ENCODE measurements at places on chromosomes 2 and 18.

DNA sequence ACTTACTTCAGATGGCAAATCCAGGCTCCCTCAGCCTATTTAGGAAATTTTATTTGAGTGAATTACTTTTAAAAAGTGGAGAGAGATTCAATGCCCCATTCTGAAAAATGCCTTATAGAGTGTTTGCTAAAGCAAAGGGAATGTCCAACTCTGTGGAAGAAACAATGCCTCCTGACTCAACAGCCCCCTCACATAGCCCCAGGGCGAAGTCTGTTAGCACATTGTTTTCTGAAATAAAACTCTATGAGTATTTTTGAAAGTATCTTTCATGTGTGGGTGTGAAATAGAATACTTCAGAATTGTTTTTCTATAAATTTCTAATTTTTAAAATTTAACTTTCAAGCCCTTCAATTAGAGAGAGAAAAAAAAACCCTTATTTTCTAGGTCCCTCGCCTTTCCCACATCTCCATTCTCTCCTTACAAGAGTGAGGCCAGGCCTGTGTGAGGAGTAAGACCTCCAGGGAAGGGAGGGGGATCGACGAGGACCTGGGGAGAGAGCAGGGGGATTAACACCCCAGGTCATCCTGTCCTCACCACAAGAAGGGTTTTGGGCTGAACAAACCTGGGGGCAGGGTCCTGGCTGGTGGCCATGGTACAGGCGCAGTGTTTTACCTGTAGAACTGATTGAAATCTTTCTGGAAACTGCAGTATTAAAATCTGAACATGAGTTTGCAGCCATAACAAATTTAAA, 141.4 kb downstream of the SNTG2 start:
- DNase-seq, result no peak

- DNase-seq, result no peak
Observed at GRCh38 chr18:74652392-74652988, 54.8 kb downstream of the ZNF407 start.

DNA sequence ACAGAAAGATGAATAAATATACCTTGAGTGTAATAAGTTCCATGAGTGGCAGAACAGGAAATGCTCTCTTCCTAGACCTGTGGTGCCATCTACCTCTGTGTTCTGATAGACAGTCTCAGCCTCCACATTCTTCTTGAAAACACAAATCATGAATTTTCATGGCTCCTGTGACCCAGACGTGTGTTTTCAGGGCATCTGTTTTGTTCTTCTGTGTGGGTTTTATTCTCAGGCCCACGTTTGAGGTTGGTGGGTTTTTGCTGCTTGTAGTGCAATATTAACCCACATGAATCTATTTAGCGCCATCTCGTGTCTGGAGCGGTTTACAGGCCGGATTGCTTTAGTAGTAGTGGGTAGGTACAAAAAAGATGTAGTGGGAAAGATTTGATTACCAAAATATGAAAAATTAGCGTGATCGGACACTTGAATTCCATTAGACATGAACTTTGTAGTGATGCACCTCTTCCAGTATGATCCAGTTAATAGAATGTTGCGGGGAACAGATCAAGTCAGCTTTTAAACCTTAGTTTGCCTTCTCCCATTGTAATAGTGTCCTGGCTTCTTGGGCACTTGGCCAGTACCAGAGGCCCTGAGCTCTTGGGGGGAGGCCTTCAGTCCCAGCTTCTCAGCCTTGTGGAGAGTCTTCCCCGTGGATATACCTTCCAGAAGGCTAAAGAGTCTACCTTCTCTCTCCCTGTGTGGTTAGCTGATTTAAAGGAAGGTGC, 256.5 kb downstream of the TPGS2 start:
- no peak for DNase-seq

DNA sequence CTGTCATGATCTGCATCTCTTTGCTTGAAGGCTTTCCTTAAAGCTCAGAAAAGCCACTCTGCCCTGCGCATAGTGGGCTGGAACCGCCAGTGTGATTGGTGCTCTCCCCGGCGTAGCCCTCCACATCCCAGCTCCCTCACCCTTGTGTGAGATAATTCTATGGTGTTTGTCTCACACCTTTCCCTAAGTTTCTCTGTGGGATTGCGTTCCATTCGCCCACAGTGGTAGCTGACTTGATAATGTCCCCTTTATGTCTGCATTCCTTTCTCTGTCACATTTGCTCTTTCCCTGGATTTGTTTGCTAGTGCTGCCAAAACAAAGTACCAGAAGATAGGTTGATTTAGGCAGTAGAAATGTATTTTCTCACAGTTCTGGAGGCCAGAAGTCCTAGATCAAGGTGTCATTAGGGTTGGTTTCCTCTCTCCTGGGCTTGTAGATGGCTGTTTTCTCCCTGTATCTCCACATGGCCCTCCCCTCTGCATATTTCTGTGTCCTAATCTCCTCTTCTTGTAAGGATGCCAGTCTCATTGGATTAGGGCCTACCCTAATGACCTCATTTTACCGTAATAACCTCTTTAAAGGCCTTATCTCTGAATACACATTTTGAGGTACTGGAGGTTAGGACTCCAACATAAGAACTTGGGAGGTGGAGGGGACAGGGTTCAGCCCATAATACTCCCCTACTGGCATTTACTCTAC, 7.4 kb upstream of the TMEM87B start:
- DNase-seq, result no peak

DNA sequence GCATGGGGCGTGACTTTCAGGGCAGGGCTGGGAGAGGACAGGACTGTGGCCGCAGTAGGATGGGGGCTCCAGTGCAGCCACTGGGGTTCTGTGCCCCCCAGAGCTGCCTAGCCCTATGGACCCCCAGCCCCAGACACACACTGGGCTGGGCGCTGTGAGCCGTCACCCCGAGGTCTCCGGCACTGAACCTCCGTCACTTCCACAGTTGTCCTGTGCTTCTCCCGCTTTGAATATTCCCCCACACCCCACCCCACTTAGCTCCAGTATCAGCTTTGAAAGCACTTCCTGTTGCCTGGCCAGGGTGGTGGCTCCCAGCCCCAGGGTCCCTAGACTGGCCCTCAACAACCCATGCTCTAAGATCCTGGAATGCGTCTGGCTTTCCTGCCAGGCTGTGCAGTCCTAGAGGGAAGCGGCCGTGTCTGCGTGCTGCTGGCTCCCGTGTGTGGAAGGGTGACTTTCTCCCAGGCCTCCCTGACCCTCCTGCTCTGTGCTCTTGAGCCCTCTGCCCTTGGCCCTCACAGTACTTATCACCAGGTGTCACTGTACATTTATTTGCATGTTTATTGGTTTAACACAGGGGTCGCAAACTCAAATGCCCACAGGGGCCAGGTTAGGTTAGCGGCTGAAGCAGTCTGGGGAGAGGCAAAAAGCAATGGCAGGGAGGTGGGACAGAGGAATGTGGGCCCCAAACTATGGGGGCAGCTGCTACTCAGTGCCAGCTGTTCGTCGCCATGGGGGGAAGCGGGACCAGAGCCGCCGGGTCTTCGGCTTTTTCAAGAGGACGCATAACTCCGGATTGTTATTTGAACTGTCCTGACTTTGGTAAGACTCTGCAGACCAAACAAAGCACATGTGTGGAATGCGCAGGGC, 9.9 kb downstream of the OBSL1 start:
- DNase-seq, result peak; percentile 27

GRCh38 chr18:68147728-68148127, 567.2 kb downstream of the TMX3 start:
- no peak for DNase-seq

GRCh38 chr2:8122520-8122919, 559.3 kb upstream of the ID2 start:
- DNase-seq, result no peak

- no peak for DNase-seq
Observed at GRCh38 chr18:58104096-58104495, 60.1 kb downstream of the NEDD4L start.

GRCh38 chr2:69566669-69567068, 76.9 kb downstream of the AAK1 start:
- DNase-seq, result no peak

DNA sequence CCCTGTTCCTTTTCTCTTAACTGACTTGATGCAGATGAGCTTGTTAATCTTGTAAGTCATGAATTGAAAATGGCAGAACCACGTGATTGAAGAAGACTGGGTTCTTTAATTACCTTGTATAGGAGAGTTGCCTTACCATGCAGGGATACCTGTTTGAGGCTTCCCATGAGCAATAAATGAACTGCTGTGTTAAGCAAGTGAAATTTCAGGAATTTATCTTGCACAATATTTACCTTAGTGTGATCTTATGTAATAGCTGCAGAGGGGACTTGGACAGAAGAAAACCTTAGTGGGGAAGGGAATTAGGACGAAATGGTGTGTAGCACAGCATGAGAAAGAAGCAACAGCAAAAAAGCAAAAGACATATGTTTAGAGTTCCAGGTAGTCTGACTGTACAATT, 384.0 kb upstream of the TMEFF2 start:
- DNase-seq, result no peak

GRCh38 chr2:234249873-234250272, 199.4 kb downstream of the SPP2 start:
- no peak for DNase-seq

DNA sequence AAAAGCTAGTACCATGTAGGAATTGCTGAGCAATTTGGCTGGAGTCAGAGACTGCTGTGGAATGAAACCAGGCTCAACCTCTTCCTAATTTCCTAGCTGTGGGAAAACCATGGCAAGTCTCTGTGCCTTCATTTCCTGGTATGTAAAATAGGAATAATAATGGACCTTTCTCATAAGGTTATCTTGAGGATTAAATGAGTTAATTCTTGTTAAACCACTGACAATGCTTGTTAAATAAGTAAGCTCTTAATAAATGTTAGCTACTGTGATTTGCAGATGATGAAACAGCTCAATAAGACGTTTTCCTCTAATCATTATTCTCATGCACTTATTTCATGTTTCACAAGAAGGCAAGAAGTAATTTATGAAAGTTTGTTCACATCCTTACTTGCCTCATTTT, 346.7 kb downstream of the RND3 start:
- DNase-seq, result no peak

DNA sequence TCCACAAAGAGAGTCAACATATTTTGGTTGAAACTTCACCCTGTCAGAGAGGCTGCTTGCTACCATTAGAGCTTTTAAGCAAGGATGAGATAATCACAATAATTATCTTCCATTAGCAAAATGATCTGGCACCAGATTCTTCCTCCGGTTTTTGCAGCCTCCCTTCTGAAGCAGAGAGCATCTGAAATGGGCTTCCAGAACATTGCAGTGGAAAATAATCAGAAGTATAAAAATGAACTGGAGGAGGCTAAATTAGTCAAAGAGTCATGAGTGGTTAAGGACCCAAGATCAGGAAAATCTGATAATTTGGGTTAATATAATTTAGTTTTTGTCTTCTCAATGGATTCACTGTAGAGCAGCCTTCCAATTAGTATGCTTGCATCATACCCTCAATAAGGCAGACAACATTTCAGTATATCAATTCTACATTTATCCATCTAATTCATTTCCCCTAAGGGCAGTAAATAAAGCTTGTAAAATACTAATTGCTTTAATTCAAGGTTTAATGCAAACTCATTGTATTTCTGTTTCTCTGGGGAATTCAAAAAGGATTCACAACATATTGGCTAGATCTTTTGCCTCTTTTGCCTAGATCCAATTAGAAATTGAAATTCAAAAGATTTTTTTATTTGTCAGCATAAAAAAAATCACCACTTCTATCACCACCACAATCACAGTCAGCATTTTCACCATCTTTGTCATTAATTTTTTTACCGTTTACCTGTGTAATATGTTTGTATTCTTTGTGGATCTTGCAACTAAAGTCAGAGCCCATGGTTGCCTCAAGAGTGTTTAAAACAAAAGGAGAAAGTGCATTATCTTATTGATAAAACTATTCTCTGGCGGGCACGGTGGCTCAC, 537.2 kb upstream of the DCC start:
- DNase-seq, result no peak

DNA sequence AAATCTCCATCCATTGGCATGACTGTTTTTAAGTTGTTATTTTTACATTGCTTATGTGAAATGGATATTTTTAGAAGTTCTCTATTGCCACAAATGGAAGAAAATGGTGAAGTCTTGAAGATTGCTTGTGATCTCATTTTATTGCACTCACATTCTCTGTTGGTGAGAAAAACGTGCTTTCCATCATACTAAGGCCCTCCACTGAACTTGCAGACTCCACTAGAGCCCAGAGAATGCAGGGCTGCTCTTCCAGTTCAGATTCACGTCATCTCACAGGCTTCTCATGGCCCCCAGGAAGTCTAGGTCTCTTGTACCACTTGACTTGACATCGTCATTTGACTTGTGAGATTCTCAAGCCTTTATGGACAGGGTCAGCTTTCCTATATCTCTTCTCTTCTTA, 254.8 kb upstream of the COPS8 start:
- DNase-seq, result no peak

GRCh38 chr2:241061275-241061674, 40.8 kb downstream of the MTERF4 start:
- DNase-seq, result no peak

GRCh38 chr2:98158305-98158704, 71.3 kb downstream of the VWA3B start:
- no peak for DNase-seq

DNA sequence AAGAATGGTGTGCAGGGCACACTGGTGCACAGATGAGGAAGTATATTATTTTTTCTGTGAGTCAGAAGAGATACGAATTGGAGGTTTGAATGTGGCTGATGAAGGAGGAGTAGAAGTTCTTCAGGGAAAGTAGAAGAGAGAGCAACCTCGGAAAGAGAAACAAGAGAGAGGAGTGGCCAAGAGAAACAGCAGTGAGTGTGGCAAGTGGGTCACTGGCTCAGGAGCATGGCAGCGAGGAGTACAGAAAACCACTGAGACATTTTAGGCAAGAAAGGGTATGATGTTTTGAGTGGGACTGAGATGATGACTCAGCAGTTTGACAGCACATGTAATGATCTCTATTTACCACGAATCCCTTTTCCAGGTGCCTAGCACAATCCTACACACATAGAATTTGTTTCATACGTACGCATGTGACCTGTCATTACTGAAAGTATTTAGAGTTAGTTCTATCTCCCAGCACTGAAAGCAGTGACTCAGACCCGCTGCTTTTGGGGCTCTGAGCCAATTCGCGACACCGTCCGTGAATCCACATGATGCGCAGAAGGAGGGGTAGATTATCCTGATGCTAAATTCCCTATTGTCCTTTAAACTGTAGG, 915.4 kb downstream of the DCDC2C start:
- no peak for DNase-seq
